ENCODE measurements at places on chromosomes 2 and 18.

- no peak for DNase-seq
Measured at GRCh38 chr18:76395609-76396008, 99.4 kb downstream of the ZNF516 start.

- DNase-seq: no peak
Measured at GRCh38 chr2:232385660-232386489, 7.3 kb downstream of the ALPP start.

DNA sequence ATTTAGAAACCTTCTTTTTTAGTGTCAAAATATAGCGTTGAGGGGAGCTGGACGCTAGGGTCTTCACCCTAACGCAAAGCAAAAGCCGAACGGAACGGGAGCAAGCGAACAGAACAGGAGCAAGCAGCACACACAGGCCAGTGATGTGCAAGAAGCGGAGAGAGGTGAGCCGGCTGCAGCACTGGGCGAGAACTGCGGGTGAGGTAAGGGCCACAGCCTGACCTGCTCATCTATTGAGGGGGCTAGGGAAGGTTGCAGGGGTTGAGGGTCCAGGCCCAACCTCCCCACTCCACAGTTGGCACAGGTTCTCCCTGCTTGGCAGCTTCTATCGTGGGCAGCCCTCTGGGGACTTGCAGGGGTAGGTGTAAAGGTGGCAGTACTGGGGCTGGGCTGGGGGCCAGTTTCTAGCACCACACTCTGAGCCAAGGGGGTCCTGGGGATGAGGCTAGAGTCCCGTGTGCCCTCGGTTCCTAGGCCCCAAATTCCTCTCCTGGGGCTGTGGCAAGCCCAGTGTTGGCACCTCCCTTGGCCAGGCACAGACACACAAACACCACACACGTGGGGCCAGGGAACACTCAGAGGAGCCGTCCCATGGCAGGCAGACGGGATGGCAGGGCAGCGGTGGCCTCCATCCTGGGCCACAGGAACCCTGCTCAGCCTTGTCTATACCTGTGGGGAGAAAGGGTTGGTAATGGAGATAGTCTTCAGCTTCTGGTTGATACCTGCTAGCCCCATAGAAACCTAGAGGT, 1.2 kb upstream of the ABCB6 start:
- no peak for DNase-seq

GRCh38 chr2:55742996-55743395, 49.4 kb upstream of the PNPT1 start:
- DNase-seq: no peak

GRCh38 chr18:56770873-56771272, 119.7 kb downstream of the WDR7 start:
- no peak for DNase-seq

DNA sequence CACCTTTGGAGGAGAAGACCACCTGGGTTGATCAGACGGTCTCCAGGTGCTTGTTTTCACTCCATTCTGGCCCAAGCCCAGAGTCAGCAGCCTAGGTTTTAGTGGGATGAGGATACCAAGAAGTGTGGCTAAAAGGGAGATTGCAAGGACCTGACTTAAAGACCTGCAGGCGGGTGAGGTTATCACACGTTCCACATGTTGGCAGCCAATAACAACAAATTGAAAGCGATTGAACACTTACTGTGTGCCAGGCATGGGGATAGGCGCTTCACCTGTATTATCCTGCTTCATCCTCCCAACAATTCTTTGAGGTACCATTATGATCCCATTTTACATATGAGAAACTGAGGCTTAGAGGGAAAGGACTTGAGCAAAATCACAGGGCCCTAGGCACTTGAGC, 5.0 kb downstream of the ARL4C start:
- no peak for DNase-seq

- no peak for DNase-seq
Measured at GRCh38 chr2:100320547-100321178, 1.6 kb downstream of the LONRF2 start.

DNA sequence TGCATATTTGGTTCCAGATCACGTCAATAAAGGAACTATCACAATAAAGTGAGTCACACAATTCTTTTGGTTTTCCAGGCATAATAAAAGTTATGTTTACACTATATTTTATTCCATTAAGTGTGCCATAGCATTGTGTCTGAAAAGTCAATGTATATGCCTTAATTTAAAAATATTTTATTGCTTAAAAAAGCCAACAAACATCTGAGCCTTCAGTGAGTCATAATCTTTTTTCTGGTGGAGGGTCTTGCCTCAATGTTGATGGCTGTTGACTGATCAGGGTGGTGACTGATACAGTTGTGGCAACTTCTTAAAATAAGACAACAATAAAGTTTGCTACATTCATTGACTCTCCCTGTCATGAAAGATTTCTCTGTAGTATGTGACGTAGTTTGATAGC, 254.3 kb upstream of the SPOPL start:
- no peak for DNase-seq
